ENCODE measurements at places on chromosomes 6 and 20. TPM values are rescaled to one million over a fixed set of nuclear protein-coding genes. Genes with fewer than 3 reads are reported as not detected.

GRCh38 chr6:150266963-150267685 lies 101.7 kb upstream of the IYD start:
- no peaks in the 10 kb centered on the region for H3K27me3 ChIP-seq
- H3K4me1 ChIP-seq: no peaks in the 10 kb centered on the region
- H3K36me3 ChIP-seq: no peaks in the 10 kb centered on the region
- no peak overlapping the region for H3K27ac ChIP-seq
- no peak overlapping the region for H3K4me3 ChIP-seq

DNA sequence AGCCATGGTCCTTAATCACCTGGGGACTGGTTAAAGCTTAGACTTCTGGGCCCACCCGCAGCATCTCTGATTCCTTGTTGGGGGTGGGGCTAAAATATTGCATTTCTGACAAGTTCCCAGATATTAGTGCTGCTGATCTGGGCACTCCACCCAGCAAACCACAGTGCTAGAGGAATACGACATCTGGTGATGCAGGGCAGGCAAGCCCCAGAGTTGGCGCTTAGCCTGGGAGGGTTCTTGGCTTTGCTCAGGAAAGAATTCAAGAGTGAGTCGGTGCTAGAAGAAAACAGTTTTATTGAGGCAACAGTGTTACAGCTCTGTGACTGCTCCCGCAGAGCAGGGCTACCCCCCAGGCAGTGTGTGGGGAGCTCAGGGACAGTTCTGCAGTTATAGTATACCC lies 210.7 kb downstream of the TFAP2C start:
- H3K27ac ChIP-seq: no peak overlapping the region
- H3K27me3 ChIP-seq: no peaks in the 10 kb centered on the region
- H3K4me3 ChIP-seq: no peak overlapping the region
- H3K4me1 ChIP-seq: no peaks in the 10 kb centered on the region
- H3K36me3 ChIP-seq: no peaks in the 10 kb centered on the region

- no peaks in the 10 kb centered on the region for H3K4me1 ChIP-seq
- no peak for DNase-seq
- H3K36me3 ChIP-seq: no peaks in the 10 kb centered on the region
Observed at GRCh38 chr20:11186301-11187008, 512.7 kb upstream of the JAG1 start.

GRCh38 chr6:152594701-152595100 lies 42.5 kb downstream of the SYNE1 start:
- H3K27me3 ChIP-seq: no peaks in the 10 kb centered on the region
- DNase-seq: no peak
- H3K4me1 ChIP-seq: no peaks in the 10 kb centered on the region

GRCh38 chr6:62974452-62974851 lies 236.8 kb upstream of the FKBP1C start:
- no peaks in the 10 kb centered on the region for H3K36me3 ChIP-seq
- DNase-seq: no peak
- no peak overlapping the region for H3K27ac ChIP-seq

DNA sequence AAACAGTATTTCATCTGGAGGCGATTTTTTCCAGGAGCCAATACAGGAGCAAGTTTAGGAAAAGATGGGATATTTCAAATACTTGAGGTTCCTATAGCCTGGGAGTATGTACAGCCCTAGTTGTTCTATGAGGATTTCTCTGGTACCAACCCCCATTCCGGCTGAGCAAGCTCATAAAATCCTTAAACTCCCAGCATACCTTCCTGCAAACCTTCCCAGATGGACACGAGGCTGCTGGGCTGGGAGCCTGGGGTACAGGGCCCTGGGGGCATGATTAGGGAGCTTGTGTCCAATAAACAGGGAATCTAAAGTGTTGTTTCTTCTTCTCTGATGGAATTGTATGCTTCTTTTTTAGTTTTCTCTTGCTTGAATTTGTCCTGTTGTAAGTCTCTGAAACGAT lies 1.5 kb downstream of the PRRC2A start:
- H3K27ac ChIP-seq: peak overlapping the region; percentile 85
- no peaks in the 10 kb centered on the region for H3K27me3 ChIP-seq
- no peak for DNase-seq

- no peaks in the 10 kb centered on the region for H3K36me3 ChIP-seq
- H3K4me1 ChIP-seq: no peaks in the 10 kb centered on the region
- H3K4me3 ChIP-seq: no peak overlapping the region
Observed at GRCh38 chr6:106747139-106747538, 117.8 kb downstream of the QRSL1 start.

GRCh38 chr20:1777476-1777820 lies 117.8 kb upstream of the SIRPA start:
- H3K27ac ChIP-seq: no peak overlapping the region
- no peaks in the 10 kb centered on the region for H3K36me3 ChIP-seq
- DNase-seq: no peak
- H3K4me1 ChIP-seq: peaks cover 6% of the 10 kb centered on the region
- peak overlapping the region; percentile 82 for H3K4me3 ChIP-seq
- peaks cover 35% of the 10 kb centered on the region for H3K27me3 ChIP-seq

DNA sequence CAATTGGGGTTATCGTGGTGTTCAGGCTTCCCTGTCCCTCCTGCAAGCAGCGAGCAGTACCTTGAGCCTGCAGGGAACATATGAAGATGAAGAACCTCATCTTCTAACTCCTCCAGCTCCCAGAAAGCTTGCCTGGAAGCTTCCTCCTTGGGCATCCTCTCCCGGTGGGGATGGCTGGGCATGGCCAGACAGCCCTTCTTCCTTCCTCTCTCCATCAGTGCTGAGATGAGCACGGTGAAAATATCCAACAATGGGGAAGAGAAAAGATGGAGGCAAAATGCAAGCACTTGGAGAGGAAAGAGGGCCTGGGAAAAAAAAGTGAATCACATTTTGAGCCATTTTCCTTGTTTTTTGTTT lies 107.7 kb upstream of the FOXA2 start:
- no peak overlapping the region for H3K27ac ChIP-seq
- DNase-seq: no peak
- no peaks in the 10 kb centered on the region for H3K27me3 ChIP-seq
- no peaks in the 10 kb centered on the region for H3K4me1 ChIP-seq
- no peaks in the 10 kb centered on the region for H3K36me3 ChIP-seq

DNA sequence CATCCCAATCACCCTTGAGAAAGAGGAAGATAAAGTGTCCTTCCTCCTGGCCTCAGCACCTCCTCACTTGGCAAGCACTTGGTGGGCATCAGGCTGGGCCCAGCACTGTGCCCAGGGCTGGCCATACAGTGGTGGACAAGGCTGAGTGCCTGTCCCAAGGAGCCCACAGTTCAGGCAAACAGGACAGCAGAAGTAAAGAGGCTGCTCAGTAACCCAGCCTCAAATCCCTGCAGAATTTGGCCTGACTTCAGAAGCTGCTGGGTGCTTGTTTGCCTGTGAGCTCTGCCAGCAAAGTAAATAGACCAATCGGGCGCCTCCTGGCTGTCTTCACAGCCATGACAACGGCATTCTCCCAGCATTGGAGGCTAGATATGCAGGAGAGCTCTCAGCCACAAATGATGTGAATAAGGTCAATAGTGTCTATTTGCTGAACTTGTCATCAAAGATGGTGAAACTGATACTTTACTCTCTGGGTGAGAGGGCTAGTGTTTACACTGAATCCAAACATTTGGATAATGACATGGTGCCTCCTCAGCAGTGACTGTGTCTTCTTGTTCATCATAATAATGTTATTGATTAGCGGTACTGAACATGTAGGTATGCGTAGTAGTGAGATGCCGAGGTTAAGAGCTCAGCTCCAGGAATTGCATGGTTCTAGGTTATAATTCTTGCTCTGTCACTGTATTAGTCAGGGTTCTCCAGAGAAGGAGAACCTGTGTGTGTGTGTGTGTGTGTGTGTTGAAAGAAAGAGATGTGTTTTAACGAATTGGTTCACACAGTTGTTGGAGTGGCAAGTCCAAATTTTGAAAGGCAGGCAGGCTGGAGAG lies 36.9 kb upstream of the FANCE start:
- peak; percentile 20 for DNase-seq
- H3K4me3 ChIP-seq: no peak overlapping the region
- H3K27me3 ChIP-seq: no peaks in the 10 kb centered on the region
- peaks cover 13% of the 10 kb centered on the region for H3K36me3 ChIP-seq
- H3K4me1 ChIP-seq: peaks cover 21% of the 10 kb centered on the region

DNA sequence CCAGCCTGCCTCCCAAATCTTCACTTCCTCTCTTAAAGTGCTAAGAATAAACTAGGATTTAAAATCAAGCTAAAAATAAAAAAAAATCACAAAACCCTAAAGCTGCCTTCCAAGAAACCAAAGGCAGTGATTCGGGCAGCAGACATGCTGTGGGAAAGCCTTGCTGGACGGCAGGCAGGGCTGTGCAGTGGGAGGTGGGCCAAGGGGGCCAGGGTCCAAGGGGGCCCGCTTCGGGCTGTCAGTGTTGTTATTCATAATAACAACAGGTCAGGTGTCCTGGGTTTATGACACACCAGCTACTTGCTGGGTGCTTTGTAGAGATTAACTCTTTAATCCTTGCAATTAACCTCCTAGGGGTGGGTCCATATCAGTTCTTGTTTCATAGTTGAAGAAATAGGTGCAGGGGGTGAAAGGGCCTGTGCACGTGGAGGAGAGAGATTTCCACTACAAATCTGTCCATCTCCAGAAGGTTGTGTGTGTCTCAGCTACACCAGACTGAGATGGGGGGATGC lies 40.4 kb downstream of the CD40 start:
- DNase-seq: no peak
- peaks cover 37% of the 10 kb centered on the region for H3K27me3 ChIP-seq
- no peak overlapping the region for H3K4me3 ChIP-seq
- no peak overlapping the region for H3K27ac ChIP-seq

GRCh38 chr6:121666814-121667213 lies 231.4 kb downstream of the GJA1 start:
- H3K27me3 ChIP-seq: no peaks in the 10 kb centered on the region
- DNase-seq: no peak
- H3K36me3 ChIP-seq: no peaks in the 10 kb centered on the region
- H3K27ac ChIP-seq: no peak overlapping the region
- H3K4me3 ChIP-seq: no peak overlapping the region

DNA sequence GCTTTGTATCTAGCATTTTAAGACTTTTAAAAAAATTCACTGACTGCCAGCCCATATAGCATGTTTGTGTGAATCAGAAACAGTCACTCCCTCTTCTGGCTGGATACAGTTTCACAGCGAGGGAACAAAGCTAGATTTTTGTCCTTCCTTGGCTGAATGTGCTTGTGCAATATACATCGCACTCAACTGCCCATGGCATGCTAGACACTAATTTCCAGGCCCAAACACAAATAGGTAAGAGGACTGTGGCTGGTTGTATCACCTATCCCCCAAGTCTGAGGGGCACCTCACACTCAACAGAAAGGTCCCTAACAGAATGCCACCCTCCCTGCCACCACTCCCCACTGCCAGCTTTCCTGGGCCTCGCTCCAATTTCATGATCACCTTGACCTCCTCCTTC lies 16.2 kb upstream of the BLCAP start:
- peaks cover 5% of the 10 kb centered on the region for H3K27me3 ChIP-seq
- DNase-seq: no peak
- H3K36me3 ChIP-seq: no peaks in the 10 kb centered on the region
- H3K4me3 ChIP-seq: no peak overlapping the region
- no peaks in the 10 kb centered on the region for H3K4me1 ChIP-seq

DNA sequence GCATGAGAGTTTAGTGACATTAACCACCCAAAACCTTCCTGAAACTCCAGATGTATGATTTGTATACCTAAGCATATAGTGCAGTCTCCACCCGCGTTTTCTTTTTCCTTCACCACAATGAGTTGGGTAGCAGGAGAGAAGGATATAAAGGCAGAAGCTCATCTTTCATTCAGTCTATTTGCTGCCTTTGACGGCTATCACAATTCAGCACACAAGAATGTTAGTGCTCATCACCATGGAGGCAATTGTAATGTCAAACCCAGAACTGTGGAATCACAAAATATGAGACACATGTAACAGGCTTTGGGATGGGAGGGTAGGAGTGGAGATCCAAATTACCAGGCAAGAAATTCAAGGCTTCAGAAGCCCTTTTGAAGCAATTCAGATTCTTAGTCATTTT lies 17.6 kb downstream of the ZHX3 start:
- no peak overlapping the region for H3K27ac ChIP-seq
- DNase-seq: no peak
- no peak overlapping the region for H3K4me3 ChIP-seq
- no peaks in the 10 kb centered on the region for H3K27me3 ChIP-seq
- H3K4me1 ChIP-seq: no peaks in the 10 kb centered on the region

DNA sequence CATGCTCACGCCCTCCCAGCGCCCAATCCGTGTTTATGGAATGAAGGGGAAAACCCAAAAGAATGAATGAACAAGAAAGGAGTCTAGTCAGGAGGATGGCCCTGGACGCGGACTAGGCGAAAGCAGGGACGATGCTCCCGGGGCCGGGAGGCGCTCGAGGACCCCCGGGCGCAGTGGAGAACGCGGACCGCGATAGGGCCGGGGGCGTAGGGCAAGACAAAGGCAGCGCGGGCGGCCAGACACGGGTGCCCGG lies 758 bp downstream of the GCLC start:
- H3K4me3 ChIP-seq: peak overlapping the region; percentile 63
- H3K27me3 ChIP-seq: no peaks in the 10 kb centered on the region
- peaks cover 34% of the 10 kb centered on the region for H3K4me1 ChIP-seq

DNA sequence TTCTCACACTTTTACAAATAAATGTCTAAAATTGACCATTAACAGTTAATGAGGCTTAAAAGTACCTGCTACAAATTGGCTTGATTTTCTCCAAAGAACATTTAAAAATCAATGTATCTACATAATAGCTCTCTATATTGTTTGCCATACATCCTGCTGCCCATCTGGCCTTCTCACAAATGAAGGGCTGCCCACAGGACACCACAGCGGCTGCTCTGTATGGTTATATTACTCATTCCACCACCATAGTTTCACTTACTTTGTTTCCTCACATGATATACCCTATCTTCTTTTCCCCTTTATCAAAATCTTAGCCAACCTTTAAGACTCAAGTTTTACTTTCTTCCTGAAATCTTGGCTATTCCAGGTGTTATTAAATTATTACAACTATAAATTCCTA lies 407.7 kb upstream of the HTR1E start:
- no peaks in the 10 kb centered on the region for H3K4me1 ChIP-seq
- H3K27me3 ChIP-seq: no peaks in the 10 kb centered on the region
- no peak overlapping the region for H3K27ac ChIP-seq
- DNase-seq: no peak

DNA sequence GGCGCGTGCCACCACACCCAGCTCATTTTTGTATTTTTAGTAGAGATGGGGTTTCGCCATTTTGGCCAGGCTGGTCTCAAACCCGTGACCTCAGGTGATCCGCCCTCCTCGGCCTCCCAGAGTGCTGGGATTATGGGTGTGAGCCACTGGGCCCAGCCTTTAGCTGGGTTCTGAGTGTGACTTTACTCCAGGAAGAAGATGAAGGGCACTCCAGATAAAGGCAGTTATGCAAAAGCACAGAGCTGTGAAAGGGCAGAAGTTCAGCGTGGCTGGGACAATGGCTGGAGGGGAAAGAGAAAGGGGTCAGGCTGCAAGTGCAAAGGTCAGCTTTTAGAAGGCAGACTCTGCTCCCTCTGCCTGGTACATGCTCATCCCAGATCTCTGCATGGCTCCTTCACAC lies 39.7 kb downstream of the MAP3K5 start:
- H3K27me3 ChIP-seq: no peaks in the 10 kb centered on the region
- H3K4me1 ChIP-seq: peaks cover 25% of the 10 kb centered on the region
- no peak overlapping the region for H3K4me3 ChIP-seq
- peak overlapping the region; percentile 71 for H3K27ac ChIP-seq
- H3K36me3 ChIP-seq: no peaks in the 10 kb centered on the region

- H3K27me3 ChIP-seq: peaks cover 13% of the 10 kb centered on the region
- no peak for DNase-seq
- H3K36me3 ChIP-seq: no peaks in the 10 kb centered on the region
- no peak overlapping the region for H3K4me3 ChIP-seq
- no peaks in the 10 kb centered on the region for H3K4me1 ChIP-seq
- H3K27ac ChIP-seq: no peak overlapping the region
Observed at GRCh38 chr6:163720005-163720404, 305.5 kb downstream of the QKI start.

Gene CDSN
- not detected for total RNA-seq

Gene SPTLC3
- 1.2 TPM for total RNA-seq

Gene RAD21L1
- total RNA-seq: 0.88 TPM

Gene BFSP1
- 0.30 TPM for total RNA-seq

Gene TRERF1
- total RNA-seq: 34.3 TPM

Gene SLC22A3
- 0.25 TPM for total RNA-seq

Gene PAX1
- total RNA-seq: not detected

Data from T-cell (primary cell).